Mucosa of gallbladder (tissue), 1 donor: ENCODE measurements at places on chromosomes 3 and 15.

DNA sequence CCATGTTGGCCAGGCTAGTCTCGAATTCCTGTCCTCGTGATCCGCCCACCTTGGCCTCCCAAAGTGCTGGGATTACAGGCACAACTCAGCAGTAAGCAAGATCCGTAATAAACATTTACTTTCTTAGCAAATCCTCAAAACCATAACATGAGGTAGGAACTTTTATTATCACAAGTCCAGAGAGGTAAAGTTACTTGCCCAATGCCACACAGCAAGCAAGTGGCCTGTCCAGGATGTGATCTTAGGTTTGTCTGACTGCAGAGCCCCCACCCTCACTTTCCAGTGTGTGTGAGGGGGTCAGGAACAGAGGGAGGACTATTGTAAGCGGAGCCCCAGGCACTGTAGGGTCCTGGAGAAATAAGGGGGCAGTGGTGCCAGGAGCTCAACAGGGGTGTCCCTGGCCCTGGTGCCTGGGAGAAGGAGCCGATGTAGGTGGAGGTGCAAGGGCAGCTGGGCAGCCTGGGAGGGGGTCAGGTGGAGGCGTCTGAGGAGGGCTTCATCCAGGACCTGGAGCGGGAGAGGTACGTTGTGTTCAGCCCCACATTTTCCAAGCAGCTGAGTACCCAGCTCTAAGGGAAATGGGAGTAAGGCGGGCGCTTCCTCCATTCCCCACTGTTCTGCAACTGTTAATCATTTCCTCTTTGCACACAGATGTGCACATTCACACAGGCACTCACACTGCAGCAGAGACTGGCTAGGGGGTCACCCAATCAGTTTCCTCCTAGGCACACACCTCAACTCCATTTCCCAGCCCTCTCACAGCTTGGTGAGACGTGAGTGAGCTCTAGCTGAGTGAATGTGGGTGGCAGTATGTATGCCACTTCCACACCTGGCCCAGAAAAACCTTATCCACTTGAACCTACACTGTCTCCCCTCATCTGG, 5.9 kb downstream of the RPUSD3 start:
- no peak for DNase-seq

DNA sequence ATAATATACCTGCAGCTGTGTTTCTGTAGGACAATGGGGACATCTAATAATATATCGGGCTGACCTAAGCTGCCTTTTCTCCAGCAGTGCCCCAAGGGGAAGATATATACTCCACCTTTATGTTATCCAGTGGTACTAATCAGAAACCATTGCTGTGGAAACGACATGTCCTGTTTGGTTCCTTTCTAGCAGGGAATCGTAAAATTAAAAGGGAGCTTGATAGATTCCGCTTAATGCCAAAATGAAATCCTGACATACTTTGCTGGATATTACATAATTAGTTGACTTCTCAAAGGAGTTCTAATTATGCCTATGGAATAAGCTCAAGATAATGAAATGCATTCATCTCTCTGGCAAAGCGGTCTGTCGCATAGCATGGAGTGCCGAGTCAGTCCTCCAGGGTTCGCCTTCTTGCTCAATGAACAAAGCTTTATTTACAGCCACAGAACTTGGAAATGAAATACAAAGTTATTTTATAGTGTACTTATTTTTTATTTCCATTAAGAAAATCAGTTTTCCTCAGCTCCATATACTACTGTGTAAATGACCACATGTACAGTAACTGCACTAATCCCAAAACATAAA, 262.8 kb downstream of the LRTM1 start:
- DNase-seq = no peak

- DNase-seq = no peak
These were observed 18.7 kb upstream of the P2RY12 start for GRCh38 chr3:151403246-151403645.

GRCh38 chr3:53174346-53175250, 13.6 kb downstream of the PRKCD start:
- DNase-seq = no peak

DNA sequence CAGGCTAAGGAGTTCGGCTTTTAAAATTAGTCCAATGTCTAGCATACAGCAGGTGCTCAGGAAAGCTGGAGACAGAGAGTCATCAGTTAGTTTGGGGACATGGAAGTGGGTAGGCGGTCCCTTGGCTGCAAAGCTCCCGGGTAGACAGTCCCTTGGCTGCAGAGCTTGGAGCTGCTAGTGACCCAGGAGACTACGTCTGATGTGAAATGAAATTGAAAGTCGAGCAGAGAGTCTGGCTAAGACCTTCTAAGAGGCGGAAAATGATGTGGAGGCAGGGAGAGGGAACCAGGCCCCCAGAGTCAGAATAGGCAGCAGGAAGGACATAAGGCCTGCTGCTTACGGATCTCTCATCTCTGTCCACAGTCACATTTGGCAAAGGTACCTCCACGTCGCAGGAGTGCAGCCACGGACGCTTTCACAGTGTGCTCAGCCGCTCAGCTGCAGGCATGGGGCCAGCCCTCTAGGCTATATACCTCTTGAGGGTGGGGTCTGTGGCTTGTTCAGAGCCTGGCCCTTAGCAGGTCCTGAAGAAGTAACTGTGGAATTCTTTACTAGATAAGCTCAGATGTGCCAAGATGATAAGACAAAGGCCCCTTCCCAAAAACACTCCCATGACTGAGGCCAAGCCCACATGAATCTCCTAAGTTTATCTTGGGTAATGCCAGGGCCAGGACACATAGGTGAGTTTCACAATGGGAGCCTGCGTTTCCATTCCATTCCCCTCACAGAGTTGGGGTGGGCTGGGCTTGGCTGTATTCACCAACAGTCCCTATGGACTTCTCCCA, 131.7 kb downstream of the XXYLT1 start:
- DNase-seq = no peak

- peak; percentile 40 for DNase-seq
These were observed 35.2 kb downstream of the SLC6A20 start for GRCh38 chr3:45760878-45761711.

DNA sequence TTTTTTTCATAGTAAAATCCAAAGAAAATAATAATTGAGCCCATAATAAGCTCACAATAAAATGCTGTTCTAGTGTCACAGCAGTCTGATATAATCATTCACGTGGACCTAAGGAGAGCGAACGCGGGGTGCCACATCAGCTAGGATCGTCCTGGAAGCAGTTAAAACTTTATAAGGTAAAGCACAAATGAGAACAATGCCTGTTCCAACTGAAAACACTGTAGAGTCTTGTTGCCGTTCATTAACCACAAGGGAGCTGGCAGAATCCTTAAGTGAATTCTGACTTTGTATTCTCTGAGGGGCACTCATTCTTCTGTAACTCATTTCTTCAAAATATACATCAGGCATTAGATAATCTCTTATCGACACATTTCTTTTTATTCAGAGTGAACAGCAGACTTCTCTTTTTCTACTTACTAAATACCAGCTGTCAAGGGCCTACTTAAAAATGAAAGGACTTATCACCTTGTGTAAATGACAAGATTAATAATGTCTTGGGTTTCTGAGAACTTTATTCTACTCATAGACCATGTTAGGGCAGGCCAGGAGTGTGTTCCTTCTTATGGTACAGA, 524.6 kb downstream of the MECOM start:
- no peak for DNase-seq

DNA sequence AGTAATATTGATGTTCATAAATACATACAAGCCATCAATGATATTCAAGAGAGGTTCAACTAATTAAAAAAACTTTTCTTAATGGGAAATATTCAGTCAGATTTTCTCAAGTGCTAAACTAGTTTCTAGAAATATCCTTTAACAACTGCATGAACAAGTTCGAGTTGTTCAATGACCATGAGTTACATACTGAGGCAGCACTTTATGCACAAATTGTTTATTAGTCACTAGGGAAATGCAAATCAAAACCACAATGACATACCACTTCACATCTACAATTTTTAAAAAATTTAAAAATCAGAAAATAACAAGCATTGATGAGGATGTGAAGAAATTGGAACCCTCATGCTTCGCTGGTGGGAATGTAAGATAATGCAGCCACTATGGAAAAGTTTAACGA, 62.4 kb downstream of the RAD18 start:
- DNase-seq = no peak

DNA sequence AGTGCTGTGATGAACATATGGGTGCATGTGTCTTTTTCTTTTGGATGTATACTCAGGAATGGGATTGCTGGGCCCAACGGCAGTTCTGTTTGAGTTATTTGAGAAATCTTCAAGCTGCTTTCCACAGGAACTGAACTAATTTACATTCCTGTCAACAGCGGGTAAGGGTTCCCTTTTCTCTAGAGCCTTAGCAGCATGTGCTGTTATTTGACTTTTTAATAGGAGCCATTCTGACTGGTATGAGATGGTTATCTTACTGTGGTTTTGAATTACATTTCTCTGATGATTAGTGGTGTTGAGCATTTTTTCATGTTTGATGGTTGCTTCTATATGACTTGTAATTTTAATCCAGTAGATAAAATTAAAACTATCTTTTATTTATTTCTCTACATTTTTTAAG, 1168.6 kb upstream of the ALCAM start:
- DNase-seq = no peak

DNA sequence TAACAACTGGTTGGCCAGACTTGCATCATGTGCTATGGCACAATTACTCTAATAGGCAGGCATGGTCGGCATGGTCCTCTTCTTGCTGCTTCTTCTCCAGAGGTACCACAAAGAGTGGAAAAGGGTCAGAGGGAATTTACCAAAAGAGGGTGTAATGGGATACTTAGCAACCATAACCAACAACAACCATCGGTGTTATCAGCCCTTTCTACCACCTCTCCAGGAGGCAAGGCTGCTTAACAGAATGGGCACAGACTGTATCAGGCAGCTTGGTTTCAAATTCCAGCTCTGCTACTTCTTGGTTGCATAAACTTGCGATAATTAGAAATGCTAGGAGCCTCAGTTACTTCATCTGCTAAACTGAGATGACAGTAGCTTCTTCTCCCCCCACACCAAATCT, 284.6 kb upstream of the CRBN start:
- DNase-seq = no peak

GRCh38 chr15:26870346-26870745, 3.5 kb downstream of the GABRA5 start:
- no peak for DNase-seq
